ENCODE measurements at places on chromosomes 7 and 10. TPM values are rescaled to one million over a fixed set of nuclear protein-coding genes. Genes with fewer than 3 reads are reported as not detected.

Gene FOXI2
- not detected for total RNA-seq

Gene SDK1
- 0.46 TPM for total RNA-seq

Gene ITPRID1
- total RNA-seq = not detected

Gene TRA2A
- total RNA-seq = 28.1 TPM

Gene GLUD1
- 209 TPM for total RNA-seq

Gene HACD1
- total RNA-seq = 30.0 TPM

Gene AOAH
- not detected for total RNA-seq

Gene OR2A1
- under 0.01 TPM for total RNA-seq

Gene PLEKHA1
- total RNA-seq = 28.0 TPM

Gene TMEM213
- total RNA-seq = not detected

Gene PDLIM1
- total RNA-seq = 7.9 TPM

Gene ALOX5
- total RNA-seq = not detected

Gene CTNNA3
- under 0.01 TPM for total RNA-seq

Gene ZNF425
- 4.5 TPM for total RNA-seq

Gene SYT15B
- 1.5 TPM for total RNA-seq

All from smooth muscle cell of the umbilical artery (primary cell).